ENCODE measurements at places on chromosomes 5 and 9.

- no peak for DNase-seq
Observed at GRCh38 chr5:174532455-174533453, 191.6 kb upstream of the MSX2 start.

DNA sequence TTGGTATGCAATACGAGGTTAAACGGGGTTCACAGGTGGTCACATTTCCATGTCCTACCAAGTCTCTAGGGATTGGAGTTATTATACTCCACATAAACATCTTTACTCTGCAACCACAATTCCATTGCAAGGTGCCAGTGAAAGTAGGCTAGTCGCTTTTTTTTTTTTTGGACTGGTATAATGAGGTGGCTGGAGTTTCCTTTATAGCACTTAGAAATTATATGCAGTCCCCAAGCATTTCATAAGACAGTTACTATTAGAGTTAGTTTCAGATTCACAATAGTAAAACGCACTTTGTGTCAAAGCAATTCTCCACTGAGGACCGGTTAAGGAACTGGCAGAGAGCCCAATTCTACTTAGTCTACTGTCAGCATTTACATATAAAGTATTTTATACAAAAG, 1.4 kb downstream of the MEF2C start:
- no peak for DNase-seq

DNA sequence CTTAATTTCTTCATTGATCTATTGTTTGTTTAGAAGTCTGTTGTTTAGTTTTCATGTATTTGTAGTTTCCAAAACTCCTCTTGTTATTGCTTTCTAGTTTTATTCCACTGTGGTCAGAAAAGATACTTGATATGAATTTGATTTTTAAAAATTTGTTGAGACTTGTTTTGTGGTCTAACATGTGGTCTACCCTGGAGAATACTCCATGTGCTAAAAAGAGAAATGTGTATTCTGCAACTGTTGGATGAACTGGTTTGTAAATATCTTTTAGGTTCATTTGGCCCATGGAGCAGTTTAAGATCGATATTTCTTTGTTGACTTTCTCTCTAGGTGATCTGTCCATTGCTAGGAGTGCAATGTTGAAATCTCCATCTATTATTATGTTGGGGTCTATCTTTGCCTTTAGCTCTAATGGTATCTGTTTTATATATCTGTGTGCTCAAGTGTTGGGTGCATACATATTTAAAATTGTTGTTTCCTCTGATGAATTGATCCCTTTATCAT, 150.6 kb upstream of the ATP10B start:
- no peak for DNase-seq

DNA sequence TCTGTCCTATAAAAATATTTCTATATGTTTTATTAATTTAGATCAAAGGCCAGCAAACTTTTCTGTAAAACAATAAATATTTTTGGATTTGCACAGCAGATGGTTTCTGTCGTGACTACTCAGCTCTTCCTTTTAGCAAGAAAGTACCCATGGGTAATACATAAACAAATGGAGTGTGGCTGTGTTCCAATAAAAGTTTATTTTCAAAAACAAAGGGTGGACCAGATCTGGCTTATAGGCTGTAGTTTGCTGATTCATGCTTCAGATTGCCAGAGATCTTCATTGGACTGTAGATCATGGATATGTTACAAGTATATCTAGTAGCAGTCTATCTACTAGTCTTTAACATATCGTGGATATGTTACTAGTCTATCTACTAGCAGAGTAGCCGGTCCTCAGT, 590.5 kb downstream of the CSNK1G3 start:
- DNase-seq, result no peak

DNA sequence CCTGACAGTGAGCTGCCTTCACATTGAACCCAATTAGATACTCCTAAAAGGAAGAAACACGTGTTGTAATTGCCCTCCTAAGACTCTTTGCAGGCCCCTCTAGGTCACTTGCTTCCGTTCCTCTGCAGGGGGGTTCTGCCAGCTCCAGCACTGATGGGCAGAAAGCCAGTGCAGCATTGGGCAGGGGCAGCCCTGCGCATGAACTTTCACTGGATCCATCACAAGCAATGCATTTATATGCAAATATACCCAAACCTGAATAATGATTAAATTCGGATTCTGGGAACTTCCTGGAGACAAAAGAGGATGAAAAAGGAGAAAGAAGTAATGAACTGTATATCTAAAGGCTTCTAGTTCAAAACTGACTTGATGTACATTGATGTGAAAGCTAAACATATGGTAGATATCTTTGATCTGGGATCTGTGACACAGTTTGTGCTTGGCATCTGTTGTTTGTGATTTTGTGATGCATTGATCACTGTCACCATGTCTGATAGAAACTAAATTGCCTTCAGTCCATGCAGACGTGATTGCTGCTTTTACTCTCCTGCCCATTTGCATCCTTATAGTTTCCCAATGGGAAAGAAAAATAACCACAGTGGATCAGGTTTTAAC, 313.4 kb downstream of the DEPDC1B start:
- no peak for DNase-seq

GRCh38 chr5:39218482-39219402, 621 bp downstream of the FYB1 start:
- no peak for DNase-seq

- no peak for DNase-seq
Observed at GRCh38 chr9:6630502-6631206, 14.9 kb downstream of the GLDC start.

DNA sequence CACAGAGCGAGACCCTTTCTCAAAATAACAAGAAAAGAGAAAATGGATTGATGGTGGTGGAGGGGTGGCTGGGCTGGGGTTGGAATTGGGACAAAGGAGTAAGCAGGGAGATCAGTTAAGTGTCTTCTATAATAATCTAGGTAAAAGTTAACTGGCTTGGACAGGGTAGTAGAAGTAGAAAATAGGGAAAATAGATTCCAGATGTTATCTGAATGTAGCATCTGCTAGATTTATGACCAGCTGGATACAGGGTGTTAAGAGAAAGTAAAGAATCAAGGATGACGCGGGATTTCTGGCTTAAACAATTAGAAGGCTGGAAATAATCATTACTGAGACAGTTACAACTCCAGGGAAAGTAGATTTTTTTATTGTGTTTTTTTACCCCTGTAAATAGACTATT, 13.0 kb downstream of the PPP6C start:
- no peak for DNase-seq

DNA sequence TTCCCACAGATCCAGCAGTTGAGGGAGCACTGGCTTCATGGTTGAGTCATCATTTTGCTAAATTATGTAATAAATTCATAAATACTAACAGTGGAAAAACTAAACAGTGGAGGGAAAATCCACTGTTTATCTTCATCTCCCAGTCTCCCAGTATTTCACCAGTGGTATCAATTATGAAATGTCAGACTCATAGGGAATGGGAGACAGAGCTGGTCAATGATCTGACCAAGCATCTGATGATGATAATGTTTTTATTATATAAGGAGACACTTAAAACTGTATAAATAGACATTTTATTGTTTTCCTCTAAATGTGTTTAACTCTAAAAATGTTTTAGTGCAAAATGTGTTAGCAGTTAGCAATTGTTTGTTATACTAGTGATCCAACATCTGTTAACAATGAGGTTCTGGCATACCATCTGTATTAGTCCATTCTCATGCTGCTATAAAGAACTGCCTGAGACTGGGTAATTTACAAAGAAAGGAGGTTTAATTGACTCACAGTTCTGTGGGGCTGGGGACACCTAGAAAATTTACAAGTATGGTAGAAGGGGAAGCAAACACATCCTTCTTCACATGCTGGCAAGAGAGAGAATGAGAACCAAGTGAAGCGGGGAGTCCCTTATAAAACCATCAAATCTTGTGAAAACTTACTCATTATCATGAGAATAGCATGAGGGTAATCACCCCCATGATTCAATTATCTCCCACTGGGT, 11.8 kb upstream of the REEP5 start:
- DNase-seq, result no peak

- DNase-seq, result peak; percentile 62
Observed at GRCh38 chr5:172658961-172659501, 18.0 kb downstream of the NEURL1B start.

DNA sequence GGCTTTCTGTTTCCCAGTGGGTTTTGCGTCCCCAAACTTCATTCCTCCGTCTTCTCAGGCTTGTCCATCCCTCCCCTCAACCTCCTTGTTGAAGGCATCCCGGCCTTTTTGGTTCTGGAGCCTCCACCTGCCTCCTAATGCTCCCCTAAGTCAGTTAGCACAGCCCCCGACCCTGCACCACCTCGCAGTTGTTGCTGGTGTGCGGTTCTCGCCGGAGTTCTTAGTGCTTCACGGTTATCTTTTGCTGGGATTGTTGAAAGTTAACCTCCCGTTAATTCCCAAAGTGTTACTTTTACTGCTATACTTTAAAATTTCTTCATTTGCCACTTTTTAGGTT, 447 bp downstream of the UBLCP1 start:
- DNase-seq, result no peak

GRCh38 chr5:149632311-149633251, 51.3 kb downstream of the ARHGEF37 start:
- no peak for DNase-seq

DNA sequence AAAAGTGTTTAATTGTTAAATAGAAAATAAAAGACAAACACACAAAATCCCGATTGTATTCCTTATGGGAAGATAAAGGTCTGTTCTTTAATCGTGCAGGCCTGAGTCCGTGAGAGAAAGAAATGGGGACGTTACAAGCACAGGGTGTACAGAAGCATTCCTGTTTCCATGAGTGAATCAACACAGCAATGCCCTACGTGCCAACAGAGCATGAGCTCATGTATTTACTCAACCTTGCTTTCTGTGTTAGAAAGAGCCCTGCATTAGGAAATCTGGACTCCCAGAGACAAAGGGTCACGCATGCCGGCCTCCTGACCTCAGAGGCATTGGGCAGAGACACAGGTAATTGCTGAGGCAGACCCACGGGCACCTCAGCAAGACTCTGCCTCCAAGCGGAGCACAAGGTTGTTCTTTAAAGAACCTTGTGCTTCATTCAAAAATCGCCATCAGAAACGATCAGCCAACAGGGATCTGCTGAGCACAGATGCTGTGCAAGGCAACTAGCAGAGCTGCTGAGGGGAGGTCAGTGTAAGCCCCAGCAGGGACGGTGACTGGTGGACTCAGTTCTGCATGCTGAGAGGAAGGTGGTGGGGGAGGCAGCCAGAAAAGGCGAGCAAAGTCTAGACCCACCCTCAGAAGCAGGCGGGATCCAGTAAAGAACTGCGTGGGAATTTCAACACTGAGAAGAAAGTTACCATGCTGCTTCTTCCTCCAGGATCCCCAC, 101.0 kb downstream of the TLE1 start:
- no peak for DNase-seq

GRCh38 chr5:170606941-170607340, 103.1 kb downstream of the KCNIP1 start:
- DNase-seq, result no peak

GRCh38 chr5:36878392-36879082, 2.0 kb downstream of the NIPBL start:
- no peak for DNase-seq

GRCh38 chr9:97742545-97742944, 45.4 kb upstream of the XPA start:
- DNase-seq, result no peak

DNA sequence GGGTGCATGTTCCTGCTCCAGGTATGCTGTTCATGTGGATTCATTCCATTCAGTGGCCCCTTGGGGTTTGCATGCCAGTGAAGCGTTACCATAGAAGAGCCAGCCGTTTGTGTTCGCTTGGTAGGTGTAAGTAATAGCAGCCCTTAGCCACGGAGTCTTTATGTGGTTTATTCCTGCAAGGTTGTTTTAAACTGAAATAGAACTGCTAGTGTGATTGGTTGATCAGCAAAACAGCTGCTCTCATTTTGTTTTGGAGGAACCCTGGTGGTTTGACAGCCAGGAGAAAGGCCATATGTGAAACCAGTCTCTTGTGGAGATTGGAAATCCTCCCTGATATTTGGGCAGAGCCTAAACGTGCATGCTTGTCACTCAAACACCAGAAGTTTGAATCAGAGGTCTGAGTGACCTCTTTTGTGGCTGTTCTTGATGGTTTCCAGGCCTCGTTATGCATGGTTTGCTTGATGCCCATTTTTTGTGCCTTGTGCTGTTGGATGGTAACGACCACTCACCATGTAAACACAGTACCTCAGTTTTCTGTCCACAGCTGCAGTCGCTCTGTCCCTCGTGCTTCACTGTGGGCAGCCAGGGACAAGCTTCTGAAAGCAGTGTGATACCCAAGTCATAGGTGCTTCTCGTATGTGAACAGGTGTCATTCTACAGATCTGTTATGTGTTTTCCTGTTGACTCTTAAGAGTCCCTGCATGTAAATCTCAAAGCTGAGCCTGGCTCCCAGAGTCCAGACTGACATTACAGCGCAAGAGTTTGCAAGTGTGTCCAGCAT, 58.3 kb upstream of the NXNL2 start:
- no peak for DNase-seq

GRCh38 chr5:94045839-94046782, 304.7 kb upstream of the POU5F2 start:
- no peak for DNase-seq

GRCh38 chr5:126456217-126456820, 33.1 kb downstream of the GRAMD2B start:
- no peak for DNase-seq

GRCh38 chr9:93261735-93262523, 78.0 kb downstream of the WNK2 start:
- no peak for DNase-seq

- no peak for DNase-seq
Observed at GRCh38 chr9:84229191-84229590, 111.4 kb downstream of the SLC28A3 start.

DNA sequence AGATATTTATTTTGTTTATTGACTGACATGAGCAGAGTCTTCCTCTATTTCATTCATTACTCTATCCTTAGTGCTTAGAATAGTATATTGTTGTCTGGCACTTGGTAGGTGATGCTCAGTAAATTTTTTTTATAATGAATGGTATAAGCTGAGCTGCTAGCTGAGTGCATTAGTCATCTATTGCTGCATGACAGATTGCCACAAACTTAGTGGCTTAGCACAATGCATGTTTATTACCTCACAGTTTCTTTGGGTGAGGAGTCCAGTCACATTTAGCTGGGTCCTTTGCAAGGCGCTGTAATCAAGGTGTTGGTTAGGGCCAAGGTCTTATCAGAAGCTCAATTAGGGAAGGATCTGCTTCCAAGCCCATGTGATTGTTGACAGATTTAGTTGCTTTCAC, 23.1 kb downstream of the SMAD5 start:
- no peak for DNase-seq

DNA sequence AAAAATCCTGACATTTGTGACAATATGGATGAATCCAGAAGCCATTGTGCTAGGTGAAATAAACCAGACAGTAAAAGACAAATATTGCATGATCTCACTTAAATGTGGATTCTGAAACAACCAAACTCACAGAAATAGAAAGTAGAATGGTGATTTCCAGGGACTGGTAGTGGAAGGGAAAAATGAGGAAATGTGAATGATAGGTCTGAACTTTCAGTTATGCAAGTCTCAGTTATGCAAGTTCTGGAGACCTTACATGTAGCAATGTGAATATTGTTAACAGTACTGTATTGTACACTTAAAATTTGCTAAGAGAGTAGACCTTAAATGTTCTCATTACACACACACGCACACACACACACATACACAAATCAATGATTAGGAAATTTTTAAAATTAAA, 84.9 kb downstream of the SLCO4C1 start:
- DNase-seq, result no peak

Data from KG1 (cell line).